ENCODE measurements at places on chromosomes 12 and 14.

- DNase-seq: no peak
These were observed 36.0 kb downstream of the PRB3 start for GRCh38 chr12:11233532-11233931.

DNA sequence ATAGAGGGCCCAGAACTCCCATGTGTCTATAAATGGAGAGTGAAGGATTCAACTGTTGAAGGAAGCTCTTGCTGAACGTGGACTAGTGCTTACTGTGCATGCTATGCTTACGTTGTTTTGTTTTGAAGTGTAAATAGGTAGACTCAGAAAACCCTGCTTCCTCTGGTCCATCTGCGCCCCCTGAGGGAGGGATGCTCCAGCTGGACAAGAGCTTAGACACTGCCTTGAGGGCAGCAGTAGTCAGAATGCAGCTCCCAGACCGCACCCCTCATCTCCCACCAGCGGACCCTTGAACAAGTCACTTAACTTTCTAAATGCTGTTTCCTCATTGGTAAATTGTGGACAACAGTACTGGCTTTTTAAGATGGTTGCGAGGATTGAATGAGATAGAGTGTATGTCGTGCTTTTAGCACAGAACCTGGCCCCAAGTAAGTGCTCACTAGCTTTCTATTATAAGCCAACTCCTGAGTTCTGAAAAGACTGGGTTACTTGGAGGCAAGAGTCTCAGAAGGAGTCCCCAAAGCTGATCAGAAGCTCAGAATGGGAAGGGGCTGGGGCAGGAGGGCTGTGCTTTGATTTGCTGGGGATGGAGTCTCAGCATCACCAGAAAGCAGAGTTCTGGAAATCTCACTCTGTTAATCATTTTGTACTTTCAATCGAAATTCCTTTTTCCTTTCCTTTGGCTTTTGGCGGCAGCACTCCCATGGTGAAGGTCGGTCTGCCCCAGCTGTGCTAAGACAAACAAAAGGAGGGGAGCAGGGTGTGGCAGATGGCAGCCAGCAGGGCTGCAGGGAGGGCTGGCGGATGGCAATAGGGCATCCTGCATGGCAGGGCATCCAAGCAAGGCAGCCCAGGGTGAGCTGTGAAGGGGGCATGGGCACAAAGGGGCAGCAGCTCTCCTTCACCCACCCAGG is 15.6 kb downstream of the AGAP2 start:
- no peak for DNase-seq

GRCh38 chr12:132881818-132882217 is 5.6 kb downstream of the CHFR start:
- no peak for DNase-seq

- no peak for DNase-seq
These were observed 1.1 kb downstream of the ATXN3 start for GRCh38 chr14:92105073-92105892.

DNA sequence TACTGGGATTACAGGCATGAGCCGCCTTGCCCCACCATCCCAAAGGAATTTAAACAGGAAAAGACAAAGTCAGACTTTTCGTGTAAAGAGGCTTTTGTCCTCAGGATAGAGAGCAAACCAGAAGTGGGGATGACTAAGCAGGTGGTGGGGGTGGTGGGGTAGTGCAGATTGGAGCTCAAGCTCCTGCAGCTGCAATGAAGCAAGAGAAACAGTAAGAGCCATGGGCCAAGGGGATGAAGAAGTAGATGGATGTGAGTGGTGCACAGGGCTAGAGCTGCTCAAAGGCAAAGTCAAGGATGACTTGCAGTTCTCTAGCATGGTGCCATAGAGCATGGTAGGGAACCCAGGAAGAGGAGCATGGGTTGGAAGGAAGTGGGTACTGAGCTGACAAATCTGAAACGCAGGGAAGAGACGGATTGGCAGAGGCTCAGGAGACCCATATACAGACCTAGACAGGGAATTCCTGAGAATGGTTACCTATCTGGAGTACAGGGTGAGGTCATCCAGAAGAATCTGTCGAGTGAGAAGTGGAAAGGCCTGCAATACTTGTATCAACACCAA is 11.4 kb upstream of the RNF34 start:
- DNase-seq: no peak

GRCh38 chr12:128797119-128798118 is 26.3 kb downstream of the SLC15A4 start:
- DNase-seq: no peak

DNA sequence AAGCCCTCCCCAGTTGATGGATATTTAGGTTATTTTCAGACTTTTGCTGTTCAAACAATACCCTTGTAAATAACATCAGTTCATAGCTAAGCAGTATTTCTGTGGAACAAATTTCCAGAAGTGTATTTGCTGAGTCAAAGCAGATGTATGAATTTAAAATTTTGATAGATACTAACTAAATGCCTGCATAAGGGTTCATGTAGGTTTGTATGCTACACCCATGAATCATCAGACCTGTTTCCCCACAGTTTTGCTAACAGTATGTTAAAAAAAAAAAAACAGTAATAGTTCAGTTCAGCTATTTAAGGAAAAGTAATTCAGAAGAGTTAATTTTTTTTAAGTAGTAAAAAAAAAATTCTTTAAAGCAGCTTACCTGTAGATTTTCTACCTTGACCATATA is 236.1 kb upstream of the DIO2 start:
- DNase-seq: no peak

DNA sequence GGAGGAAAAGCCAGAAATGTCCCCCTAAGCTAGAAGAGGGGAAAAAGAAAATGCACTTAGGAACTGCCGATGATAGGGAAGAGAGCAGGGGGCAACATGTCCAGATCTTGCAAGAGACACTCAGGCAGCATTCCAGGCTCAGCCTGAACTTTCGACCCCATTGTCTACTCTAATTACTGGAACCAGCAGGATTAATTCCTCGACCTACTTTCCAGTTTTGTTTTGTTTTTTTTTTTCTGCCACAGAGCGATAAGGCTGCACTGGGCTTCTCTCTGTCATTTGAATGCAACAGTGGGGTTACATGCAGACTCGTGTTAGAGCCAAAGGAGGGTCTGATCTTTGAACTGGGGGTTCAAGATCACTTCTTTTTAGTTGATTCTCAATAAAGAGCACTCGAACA is 68.7 kb upstream of the MED13L start:
- no peak for DNase-seq

- DNase-seq: no peak
These were observed 94.5 kb upstream of the G2E3 start for GRCh38 chr14:30464481-30464880.

DNA sequence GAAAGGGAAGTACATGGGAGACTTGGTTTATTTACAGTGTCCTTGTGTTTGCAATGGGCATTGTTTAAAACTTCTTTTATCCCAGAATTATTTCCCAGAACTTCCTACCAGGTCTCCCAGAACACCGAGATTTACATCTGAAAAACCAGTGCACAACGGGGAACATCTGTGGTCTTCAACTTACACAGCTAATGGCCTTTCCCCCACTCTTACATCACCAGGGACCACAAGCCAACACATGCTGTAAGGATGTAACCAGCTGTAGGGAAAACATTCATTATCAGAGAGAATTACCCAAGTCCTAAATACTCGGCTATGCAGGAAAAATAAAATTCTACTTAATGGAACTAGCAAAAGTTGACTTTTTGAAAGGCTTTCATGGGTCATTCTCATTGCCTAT is 267.6 kb downstream of the DUSP6 start:
- DNase-seq: no peak

GRCh38 chr12:72276181-72276805 is 4.1 kb downstream of the TRHDE start:
- no peak for DNase-seq

DNA sequence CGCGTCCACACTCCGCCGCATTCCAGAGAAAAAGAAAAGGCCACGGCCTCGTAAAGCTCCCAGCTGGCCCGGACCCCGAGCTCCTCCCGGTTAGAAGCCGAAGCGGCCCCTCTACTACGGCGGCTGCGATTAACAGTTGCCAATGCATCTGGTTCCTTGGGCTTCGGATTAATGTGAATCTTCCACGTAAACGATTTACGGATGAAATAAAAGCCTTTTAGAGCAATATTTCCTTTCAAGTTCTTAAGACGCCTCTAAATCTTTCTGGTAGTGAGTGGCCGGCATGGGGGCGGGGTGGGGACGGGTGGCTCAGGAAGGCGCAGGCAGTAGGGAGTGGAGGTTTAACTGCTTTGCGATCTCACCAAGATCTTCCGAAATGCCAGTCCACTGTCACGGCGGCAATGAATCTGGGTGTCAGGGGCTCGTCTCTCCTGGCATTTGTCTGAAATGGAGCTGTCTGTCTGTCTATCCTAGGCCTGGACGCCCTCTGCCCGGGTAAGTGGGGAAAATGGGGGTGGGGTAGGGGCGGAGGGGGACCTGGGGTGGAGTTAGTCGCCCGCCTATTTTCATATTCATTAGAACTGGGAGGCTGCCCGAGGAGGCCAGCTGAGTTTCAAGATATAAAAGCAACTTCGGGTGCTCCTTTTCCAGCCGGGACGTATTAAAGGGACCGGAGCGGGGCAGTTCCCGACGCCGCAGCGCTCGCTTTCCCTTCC is 413 bp upstream of the ALX1 start:
- no peak for DNase-seq

GRCh38 chr14:89486961-89487360 is 69.9 kb upstream of the FOXN3 start:
- DNase-seq: no peak

DNA sequence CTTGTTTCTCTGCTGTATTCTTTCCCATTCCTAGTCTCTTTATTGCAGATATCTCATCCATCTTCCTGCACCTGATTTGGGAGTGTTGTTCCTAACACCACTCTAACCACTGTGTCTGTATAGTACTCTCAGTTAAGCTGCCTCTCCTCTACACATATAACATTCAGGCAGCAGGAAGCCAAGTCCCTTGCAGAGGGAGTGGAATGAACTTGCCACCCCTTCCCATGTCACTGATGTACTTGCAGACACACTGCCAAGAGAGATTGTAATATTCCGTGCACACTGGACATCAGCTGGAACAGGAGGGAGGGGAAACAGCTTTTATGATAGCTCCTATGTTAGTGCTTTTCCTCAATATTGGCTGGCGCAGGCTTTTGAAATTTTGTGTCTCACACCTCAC is 281.6 kb upstream of the E2F7 start:
- no peak for DNase-seq

DNA sequence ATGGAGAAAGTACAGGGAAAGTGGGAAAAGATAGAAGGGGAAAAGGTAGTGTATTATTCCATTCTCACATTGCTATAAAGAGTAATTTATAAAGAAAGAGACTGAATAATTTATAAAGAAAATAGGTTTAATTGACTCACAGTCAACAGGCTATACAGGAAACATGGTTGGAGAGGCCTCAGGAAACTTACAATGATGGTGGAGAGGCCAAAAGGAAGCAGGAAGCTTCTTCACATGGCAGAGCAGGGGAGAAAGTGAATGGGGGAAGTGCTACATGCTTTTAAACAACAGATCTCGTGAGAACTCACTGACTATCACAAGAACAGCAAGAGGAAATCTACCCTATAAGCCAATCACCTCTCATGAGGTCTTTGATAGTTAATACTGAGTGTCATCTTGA is 725.0 kb upstream of the FLRT2 start:
- DNase-seq: no peak

DNA sequence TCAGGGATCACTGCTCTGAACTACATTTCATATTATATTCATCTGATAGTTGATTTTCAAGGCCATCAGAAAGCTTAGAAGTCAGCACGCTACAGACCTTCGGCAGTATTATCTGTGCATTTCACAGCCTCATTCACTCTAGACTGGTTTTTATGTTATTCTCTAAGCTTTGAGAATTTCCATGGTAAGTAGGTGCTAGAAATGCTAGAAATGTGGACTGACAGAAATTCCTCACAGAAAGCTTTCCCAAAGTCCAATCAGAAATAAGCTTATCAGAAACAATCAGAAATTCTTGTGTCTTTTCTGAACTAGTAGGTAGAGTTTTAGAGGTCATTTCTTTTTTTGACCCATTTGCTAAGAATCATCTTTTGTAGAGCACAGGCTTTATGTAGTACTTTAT is 176.6 kb downstream of the TMTC3 start:
- DNase-seq: no peak

DNA sequence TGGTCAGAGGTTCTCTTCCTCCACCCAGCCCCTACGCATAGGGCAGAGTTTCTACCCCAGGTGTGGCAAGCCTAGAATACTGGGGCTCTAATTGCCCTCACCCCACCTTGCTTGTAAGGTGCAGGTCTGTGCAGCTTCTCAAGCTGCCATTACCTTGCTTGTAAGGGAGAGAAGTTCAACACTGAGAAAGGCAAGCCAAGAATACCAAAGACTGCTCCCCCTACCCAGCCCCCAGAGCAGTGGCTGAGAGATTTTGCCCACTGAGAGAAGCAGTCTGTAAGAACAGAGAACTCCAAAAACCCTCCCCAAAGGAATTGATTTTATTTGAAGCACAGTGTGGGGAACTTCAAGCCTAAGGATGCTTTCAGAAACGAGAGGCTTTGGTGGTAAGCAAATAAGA is 63.1 kb downstream of the RASSF8 start:
- DNase-seq: no peak

GRCh38 chr12:94831081-94831751 is 172.3 kb downstream of the NDUFA12 start:
- no peak for DNase-seq

DNA sequence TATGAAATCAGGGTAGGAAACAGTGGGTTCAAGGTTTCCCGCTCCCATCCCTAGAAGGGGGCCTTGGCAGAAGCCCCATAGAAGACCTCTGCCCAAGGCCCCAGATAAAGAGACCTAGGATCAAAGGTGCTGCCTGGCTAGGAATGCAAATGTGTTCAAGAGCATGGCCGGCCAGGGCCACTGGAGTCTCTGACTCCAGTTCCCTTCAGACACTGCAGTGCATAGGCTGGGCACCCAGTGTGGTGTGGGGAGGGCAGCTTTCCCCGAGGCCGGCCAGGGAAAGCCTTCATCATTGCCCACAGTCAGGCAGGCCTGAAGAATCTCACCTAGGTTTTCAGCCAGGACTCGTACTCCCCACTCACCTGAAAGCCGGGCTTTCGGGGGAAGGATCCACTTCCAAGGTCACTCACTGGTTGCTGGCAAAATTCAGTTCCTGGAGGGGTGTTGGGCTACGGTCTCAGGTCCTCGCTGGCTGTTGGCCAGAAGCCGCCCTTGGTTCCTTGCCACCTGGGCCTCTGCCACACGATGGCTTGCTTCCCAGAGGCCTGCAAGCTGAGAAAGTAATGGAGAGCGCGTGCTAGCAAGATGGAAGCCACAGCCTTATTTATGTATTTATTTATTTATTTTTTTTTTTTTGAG is 9.7 kb upstream of the PEBP1 start:
- DNase-seq: no peak

DNA sequence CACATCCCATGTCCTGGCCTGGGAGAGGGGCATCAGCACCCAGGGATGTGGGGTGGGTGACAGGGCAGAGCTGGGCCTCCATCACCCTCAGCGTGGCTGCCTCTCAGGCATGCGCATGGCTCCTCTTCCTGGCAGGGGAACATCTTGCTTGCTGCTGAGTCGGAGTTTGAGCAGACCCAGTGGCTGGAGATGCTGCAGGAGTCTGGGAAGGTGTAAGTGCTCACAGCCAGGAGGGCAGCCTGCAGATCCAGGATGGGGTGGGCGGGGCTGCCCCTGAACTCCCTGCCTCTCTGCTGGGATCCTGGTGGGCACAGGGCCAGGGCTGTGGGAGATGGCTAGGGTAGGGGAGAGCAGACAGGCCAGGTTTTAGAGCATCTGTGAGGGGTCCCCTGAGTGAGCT is 16.2 kb downstream of the PLEKHD1 start:
- DNase-seq: no peak
